ENCODE measurements at places on chromosomes 11 and 22. TPM values are rescaled to one million over a fixed set of nuclear protein-coding genes. Genes with fewer than 3 reads are reported as not detected.
A peak's percentile ranks its signal among the peaks of the same experiment; 100 is the strongest.

GRCh38 chr11:5286351-5286750 lies 15.4 kb downstream of the OR51B4 start:
- no peak for DNase-seq

UCP3 gene
- total RNA-seq, result 1.2 TPM

DNA sequence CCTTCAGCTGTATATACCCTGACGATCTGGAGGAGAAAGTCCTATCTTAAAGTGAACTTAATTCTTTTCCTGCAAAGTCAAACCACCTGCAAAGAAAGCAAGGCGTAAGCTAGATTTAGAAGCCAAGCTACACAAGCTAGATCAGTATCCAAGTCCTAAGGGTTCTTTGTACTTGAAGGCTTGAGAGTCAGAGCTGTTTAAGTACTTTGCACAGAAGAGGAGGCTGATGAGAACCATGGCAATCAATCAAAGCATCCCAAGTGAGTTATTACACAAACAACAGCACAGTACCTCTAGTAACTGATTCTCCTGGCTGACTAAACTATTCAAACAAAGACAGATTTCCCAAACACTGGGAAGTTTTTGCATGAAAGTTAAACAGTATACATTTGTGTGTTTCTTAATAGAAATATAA lies 1.9 kb downstream of the CDON start:
- no peak for DNase-seq

- no peak for DNase-seq
These were observed 30.1 kb upstream of the TNRC6B start for GRCh38 chr22:40147388-40148176.

GRCh38 chr11:10930972-10931760 lies 73.3 kb upstream of the ZBED5 start:
- peak; percentile 82 for DNase-seq

- DNase-seq, result no peak
These were observed 45.6 kb downstream of the BCR start for GRCh38 chr22:23225724-23226496.

DNA sequence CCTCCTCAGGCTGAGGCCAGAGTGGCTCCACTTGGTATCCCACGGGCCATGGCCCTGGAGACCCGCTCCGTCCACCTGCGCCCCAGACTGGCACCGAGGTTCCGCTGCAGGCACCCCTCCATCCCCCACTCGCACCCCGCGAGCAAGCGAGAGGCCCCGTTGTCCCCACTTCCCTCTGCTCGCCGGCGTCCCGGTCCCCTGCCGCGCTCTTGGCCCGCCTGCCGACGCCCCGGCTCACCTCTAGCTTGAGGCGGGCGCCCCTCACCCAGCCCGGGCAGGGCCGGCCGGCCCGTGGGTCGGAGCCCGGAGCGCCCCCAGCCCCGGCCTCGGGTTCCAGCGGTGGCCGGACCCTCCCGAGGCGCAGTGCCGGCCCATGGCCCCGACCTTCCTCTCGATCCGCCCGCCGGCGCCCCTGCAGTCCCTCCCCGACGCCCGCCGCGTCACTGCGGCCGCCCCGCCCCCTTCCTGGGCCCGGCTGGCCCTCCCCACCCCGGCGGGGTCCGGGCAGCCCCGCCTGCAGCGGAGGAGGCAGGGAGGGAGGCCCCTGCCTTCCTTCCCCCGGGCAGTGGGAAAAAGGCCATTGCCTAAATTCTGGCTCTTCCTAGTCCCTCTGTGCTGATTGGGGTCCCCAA lies at the start of gene PITPNM1:
Gene PITPNM1, minus strand, starts transcription at position 414 of the 632 bp plus-strand sequence. CDS start 1,183 bp downstream, outside the sequence.
- DNase-seq, result peak; percentile 90

B4GALNT4 gene
- 35.6 TPM for total RNA-seq

Measured in Caco-2 (cell line).